ENCODE measurements at places on chromosomes 7 and 10.

GRCh38 chr7:158531661-158532060 lies 56.0 kb downstream of the PTPRN2 start:
- no peak for DNase-seq

- peak; percentile 58 for DNase-seq
These were observed 2.5 kb downstream of the GRK5 start for GRCh38 chr10:119209736-119210355.

- DNase-seq = no peak
These were observed 38.1 kb downstream of the MKI67 start for GRCh38 chr10:128087884-128088709.

GRCh38 chr7:140230516-140230860 lies 53.7 kb upstream of the KDM7A start:
- DNase-seq = peak; percentile 64

- DNase-seq = peak; percentile 80
These were observed 228.1 kb downstream of the BMPER start for GRCh38 chr7:34133356-34133982.

DNA sequence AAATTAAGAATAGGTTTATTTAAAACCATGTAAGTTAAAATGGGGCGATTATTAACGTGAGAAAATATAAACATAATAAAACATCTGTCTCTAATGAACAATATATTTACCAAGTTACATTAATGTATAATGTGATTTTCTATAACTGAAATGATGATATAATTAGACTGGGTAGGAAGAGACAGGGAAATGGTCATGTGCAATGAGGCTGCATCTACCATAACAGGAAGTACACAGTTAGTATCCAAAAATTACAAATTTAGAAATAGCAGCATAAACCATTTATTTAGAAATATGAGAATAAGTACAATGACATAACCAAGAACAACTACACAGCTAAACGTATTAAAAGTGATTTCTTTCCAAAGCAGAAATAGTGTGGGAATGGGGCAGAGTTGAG lies 25.8 kb upstream of the BET1 start:
- no peak for DNase-seq

- peak; percentile 68 for DNase-seq
These were observed 111.0 kb upstream of the ANLN start for GRCh38 chr7:36278620-36279172.

- DNase-seq = peak; percentile 84
These were observed 178.3 kb downstream of the AUTS2 start for GRCh38 chr7:69776611-69777010.

DNA sequence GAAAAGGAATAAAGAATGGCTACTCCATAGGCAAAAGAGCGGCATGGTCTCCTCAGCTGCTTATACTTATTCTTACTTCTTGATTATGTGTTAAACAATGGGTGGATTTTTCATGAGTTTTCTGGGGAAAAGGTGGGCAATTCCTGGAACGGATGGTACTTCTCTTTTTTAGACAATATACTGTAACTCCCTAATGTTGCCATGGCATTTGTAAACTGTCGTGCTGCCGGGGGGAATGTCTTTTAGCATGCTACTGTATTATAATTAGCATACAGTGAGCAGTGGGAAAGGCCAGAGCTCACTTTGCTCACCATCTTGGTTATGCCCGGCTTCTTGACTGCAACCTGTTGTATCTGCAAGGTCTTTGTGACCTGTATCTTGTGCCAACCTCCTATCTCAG lies 372.1 kb upstream of the AKR1E2 start:
- DNase-seq = no peak

Data from fibroblast of skin of back (primary cell).